ENCODE measurements at places on chromosomes 13 and 19.

DNA sequence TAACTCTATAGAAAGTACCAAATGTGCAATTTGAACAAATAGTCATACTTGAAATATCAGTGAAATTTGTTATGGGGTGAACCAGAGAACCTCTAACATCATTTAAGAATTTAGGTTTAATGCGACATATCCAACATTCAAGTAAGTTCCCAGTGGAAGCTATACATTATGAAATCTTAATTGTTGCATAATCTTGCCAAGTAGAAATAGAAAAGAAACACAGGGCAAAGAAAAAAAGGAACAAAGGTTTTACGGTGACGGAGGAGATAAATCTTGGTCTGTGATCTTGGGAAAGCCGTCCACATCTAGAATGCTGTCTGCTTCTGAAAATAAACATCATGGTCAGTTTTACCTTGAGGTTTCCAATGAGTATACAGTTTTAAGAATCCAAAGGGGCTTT, 445.7 kb downstream of the RFC3 start:
- no peak for DNase-seq

DNA sequence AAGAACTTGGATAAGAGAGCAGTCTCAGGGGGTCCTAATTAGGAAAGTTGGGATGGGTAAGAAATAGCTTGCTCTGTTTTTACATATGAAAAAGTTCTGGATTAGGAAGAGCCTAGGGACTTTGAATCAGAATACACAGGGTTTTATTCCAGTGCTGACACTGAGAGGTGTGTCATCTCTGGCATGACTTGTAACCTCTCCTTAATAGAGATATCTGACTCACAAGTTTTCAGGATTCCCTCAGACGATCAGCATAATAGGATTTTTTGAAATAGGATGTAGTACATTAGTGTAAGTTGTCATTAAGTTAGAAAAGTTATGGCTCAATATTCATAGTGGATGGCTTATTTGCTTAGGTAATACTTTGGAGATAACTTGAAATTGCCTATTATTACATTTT, 555.2 kb upstream of the MIR17HG start:
- no peak for DNase-seq

DNA sequence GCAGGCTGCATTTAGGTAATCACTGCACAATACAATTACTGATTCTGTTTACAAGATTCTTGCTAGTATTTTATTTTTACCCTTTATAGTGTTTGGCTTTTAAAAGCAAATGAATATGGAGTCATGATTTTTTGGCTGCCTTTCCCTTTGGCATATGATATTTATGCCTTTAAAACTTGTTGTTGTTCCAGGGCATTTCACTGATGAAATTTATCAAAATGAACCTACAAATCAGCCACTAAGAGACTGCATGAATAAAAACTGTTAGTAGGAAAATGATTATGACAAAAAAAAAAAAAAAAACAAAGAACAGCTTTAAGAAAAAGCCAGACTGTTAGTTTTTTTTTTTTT, 2.6 kb downstream of the CPB2 start:
- DNase-seq: no peak

- no peak for DNase-seq
Measured at GRCh38 chr19:13077240-13077639, 25.4 kb downstream of the LYL1 start.

DNA sequence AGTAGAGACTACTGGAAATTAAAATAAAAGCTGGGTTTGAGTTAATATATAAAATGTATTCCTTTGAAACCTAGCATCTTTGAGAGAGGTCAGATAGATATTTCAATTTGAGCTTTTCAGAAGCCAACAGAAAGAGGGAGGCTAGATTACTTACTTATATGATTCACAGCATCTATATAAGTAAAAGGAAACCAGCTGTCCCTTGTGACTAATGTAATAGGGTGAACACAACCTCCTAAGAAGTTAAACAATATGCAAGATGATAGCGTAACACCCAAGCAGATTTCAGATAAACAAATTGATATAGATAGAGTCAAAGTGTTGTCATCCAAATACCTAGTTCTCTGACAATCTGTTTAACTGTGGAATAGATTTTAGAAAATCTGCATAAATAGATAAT, 393.5 kb upstream of the GPC6 start:
- DNase-seq: no peak

GRCh38 chr13:66745307-66745706, 484.8 kb downstream of the PCDH9 start:
- DNase-seq: no peak

Data from stromal cell of bone marrow (primary cell).